Naive thymus-derived CD8-positive, alpha-beta T cell (primary cell): ENCODE measurements at places on chromosomes 3 and 15. TPM values are rescaled to one million over a fixed set of nuclear protein-coding genes. Genes with fewer than 3 reads are reported as not detected.

DNA sequence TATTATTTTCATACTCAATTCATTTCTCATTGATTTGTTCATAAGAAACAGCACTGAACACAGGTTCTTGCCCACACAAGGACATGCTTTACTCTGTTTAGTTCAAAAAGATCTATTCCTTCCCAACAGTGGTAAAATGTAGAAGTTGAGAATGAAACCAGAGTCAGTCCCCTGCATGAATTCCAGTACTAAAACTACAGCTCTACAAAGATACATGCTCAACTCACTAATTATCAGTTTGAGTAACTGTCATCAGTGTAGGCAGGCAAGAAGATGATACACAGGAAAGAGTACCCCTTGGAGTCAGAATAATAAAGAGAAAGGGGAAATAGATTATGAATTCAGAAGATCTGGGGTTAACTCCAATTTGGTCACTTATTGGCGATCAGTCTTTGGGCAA is 43.2 kb downstream of the NR2E3 start:
- no peaks in the 10 kb centered on the region for H3K27me3 ChIP-seq
- no peak for DNase-seq
- no peak overlapping the region for H3K27ac ChIP-seq
- no peaks in the 10 kb centered on the region for H3K4me1 ChIP-seq
- peaks cover 77% of the 10 kb centered on the region for H3K36me3 ChIP-seq

ITIH1 gene
- not detected for total RNA-seq

C3orf33 gene
- 3.5 TPM for total RNA-seq

KCNMB2 gene
- not detected for total RNA-seq

DNA sequence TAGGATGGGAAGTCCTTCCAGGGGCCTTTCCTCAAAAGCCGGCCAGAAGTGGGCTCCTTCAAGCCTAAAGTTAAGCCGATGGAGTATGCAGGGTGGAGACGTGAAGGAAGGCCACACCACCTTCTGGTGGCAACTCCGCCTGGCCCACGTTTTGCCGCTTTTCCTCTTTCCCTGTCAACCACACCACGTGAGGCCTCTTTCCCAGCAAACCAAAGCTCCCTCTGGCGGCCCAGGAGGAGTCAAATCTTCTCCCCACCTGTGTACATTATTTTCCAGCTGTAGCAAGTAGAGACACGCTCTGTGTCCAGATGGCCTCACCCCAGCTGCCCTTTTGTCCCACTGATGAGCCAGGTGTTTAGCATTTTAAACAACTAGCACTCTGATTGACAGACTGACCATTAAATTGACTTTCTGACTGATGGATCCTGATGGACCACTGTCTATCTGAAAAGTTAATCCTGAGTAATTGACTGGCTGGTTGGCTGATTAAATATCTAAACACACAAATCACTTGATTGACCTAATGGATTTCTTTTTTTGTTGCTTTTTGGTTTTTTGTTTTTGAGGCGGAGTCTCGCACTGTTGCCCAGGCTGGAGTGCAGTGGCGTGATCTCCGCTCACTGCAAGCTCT is 59.6 kb upstream of the ZBTB38 start:
- H3K4me1 ChIP-seq = peaks cover 70% of the 10 kb centered on the region
- no peak overlapping the region for H3K4me3 ChIP-seq
- no peaks in the 10 kb centered on the region for H3K27me3 ChIP-seq

GRCh38 chr3:89813500-89813899 is 706.1 kb downstream of the EPHA3 start:
- H3K27ac ChIP-seq = no peak overlapping the region
- no peaks in the 10 kb centered on the region for H3K27me3 ChIP-seq
- H3K4me3 ChIP-seq = no peak overlapping the region
- no peaks in the 10 kb centered on the region for H3K36me3 ChIP-seq
- H3K4me1 ChIP-seq = no peaks in the 10 kb centered on the region
